DMS79 treated with DMSO at 0.1 percent for 48 hours (cell line): ENCODE measurements at places on chromosomes 5 and 9.

GRCh38 chr5:56640763-56641406 lies 174.5 kb upstream of the MAP3K1 start:
- DNase-seq = no peak

- DNase-seq = no peak
Observed at GRCh38 chr9:13845460-13845859, 468.5 kb downstream of the NFIB start.

DNA sequence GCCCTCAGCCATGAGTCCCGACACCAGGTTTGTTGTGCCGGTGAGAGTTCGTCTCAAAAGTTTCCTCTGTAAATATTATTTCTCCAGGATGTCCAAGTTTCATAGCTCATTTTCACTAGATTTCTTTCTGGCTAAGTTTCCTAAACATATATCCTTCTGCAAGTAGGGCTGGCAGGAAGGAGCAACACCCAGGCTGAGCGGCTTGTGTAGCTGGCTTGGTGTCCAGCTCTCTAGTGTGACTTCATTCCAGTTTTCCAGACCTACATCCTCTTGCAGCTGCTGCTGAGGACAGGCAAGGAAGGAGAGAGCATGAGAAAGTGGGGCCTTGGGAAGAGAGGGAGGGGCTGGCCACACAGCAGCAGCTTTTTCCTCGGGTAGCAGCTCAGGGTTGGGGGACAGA lies 80.3 kb downstream of the FGF1 start:
- no peak for DNase-seq

DNA sequence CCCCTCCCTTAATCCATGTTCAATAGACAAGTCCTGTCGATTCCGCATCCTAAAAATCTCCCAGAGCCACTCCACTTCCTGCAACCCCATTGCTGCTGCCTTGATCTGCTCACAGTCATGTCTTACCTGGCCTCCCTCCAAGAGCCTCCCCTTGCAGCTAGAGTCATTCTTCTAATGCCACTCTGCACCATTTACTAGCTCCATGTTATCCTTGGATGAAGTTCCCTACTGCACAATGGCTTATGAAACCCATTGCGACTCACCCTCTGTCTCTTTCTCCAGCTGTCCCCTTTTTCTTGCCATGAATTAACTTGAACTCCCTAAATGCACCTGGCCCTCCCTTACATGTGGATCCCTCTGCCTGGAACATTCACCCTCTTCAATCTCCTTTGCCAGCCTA lies 39.5 kb downstream of the MEGF10 start:
- DNase-seq = no peak

DNA sequence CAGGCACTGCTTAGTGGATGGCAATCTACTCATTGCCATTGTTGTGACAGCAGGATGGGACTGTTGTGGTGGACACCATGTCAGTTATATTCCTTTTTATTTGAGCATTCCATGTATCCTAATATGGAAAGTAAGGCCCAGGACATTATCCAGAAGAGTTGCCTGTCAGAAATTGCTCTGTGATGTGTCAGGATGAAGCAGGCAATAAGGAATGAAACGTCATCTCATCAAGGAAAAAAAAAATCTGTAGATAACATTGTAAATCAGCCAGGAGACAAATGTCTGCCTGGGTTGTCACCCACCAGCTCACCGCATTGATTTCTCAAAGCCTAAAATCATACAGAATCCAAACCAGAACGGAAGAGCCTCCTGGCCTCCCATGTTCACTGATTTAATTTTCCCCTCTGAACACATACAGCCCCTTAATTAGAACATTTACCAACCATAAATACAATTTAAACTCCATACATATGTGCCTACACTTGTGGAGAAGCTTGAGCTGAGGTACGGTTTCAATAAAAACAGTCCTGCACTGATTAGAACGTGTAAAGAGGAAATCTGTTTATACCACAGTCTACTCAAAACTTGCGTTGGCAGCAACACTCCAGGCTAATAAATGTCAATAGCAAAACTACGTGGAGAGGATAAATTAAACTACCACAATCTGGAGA lies 73.9 kb downstream of the FOXD1 start:
- no peak for DNase-seq

DNA sequence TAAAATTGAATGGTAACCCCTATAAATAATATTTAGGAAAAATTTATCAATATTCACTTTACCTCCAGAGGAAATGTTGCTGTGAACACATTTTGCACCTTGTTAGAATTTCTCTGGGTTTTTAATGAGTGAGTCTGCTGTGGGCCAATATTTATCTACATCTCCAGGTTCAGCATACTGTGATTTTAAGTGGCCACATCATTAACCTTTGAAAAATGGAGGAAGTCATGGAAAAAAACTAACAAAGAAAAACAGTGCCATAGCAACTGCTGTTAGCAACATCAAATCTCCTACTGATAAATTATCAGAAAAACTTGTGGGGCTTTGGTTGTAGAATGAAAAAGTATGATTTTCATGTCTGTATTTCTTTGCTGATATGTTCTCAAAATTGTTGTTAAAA lies 55.0 kb downstream of the CD180 start:
- DNase-seq = no peak

DNA sequence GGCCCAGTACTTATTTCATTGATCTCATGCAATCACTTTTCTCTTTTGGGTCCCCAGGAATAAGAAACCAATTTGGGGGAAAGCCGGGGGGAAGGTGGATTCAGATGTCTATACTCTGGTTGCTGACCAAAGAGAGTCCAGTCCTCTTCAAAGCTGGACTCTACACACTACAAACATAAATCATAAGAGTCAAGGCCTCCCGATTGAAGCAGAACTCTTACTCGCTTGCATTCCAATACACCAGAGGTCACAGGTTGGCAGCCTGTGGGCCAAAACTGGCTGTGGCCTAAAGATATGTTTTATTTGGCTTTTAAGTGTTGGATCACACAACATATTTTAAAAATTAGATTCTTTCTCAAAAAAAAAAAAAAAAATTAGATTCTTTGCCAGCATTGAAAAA lies 311.4 kb upstream of the MSX2 start:
- no peak for DNase-seq

GRCh38 chr9:104826079-104826775 lies 62.3 kb downstream of the NIPSNAP3B start:
- DNase-seq = no peak

DNA sequence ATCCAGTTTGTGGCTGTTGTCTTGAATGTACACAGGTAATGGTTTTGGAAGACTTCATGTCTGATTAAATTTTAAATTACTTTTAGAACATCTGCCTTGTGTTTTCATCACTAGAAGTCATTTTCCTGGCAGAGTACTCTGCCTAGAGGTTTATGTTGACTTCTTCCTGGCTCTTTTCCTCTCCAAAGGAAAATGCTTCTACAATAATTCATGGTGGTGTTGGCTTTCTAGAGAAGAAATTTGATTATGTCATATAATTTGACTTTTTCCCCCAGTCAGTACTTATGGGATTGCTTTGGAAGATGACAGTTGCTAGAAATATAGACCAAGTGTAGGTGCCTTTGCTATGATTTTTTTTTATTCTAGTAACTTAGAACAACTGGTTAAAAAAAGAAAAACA lies 46.8 kb downstream of the F2RL2 start:
- DNase-seq = no peak

DNA sequence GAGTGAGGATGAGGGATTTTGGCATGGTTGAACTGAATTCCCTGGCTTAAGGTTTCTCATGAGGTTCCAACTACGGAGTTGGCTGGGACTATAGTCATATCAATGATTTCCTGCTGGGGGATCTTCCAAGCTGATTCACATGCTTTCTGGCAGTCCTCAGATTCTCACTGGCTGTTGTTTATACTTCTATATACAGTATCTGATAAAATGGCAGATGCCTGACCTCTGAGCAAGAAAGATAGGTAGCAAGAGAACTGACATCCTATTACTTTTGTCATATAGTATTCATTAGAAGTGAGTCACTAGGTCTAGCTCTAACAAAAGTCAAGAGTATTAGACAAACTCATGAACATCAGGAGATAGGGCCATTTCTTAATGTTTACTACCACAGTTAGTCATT lies 440.9 kb upstream of the EDIL3 start:
- no peak for DNase-seq
